ENCODE measurements at places on chromosomes 13 and 19.

DNA sequence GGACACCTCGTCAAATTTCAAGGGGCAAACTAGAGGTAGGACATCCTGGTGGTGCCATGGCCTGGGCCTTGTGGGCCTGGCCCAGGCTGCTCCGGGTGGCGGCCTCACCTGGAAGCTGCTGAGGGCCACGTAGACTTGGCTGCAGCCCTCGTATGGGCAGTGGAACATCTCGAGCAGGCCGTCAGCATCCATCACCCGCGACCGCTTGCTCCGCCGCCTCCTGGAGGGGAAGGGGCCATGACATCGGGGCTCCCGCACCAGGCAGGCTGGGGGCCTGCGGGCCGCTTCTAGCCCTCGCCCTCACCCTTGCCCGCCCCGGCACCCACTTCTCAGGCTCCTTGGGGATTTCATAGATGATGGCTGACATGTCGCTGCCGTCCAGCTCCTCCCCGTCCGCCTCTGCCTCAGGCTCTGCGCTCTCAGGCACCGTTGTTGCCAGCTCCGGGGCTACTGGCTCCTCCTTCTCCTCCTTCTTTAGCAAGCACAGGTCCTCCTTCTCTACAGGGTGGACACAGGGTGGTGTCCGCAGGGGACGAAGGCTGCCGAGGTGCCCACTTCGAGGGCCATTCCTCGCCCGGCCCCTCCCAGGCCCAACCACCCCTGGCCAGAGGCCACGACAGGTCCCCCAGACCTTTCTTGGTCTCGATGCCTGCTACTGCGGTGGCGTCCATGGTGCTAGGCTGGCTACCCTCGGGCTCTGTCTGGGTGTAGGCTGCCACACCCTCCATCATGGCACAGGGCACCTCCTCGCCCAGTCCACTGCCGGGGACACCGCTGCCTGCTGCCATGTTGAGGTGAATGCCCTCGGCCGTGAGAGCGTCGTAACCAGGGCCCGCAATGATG lies 6.0 kb upstream of the ELAVL3 start:
- DNase-seq = no peak

GRCh38 chr19:18408053-18408476 lies 10.6 kb upstream of the LRRC25 start:
- DNase-seq = no peak

GRCh38 chr13:102589301-102589822 lies 7.4 kb upstream of the TPP2 start:
- DNase-seq = no peak

GRCh38 chr19:1325568-1326294 lies 40.1 kb downstream of the EFNA2 start:
- DNase-seq = no peak

DNA sequence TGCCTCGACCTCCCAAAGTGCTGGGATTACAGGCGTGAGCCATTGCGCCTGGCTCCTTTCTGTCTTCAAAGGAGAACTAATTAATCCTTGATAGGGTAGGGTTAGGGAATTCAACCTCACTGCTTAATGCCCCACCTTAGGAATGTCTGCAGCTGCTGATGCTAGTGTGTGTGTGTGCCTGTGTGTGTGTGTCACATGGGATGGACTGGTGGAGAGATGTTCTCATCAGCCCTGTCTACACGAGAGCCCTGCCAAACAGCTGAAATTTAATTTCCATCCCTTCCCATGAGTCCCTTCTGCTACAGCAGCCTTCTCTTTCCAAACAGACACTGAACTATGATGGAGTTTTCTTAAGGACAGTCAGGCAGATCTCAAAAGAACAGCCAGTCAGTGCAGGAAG lies 46.5 kb upstream of the CLDN10 start:
- no peak for DNase-seq
